ENCODE measurements at places on chromosomes 16 and 17.

DNA sequence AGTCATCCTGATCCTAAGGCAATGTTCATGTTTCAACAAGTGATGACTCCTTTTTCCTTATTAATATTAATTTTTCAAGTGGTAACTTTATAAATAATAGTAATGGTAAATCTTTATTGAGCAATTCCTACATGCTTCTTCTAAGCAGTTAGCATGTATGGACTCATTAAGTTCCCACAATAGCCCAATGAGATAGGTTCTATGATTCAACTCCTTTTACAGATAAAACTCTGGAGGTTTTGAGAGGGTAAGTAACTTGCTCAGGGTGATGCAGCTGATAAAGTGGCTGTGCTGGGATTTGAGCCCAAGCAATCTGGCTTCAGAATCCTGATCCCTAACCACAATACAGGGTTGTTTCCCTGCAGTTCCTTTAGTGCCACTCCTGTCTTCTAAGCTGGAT is 25.3 kb downstream of the SLC47A1 start:
- DNase-seq = no peak

DNA sequence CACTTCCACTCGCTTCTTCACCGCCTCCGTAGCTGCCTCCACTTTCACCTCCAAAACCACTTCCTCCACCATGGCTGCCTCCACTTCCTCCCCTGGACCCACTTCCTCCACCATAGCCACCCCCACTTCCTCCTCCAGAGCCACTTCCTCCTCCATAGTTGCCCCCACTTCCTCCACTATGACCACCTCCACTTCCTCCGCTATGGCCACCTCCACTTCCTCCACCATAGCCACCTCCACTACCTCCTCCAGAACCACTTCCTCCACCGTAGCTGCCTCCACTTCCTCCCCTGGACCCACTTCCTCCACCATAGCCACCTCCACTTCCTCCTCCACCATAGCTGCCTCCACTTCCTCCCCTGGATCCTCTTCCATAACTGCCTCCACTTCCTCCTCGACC is 4.5 kb downstream of the KRT9 start:
- DNase-seq = no peak

DNA sequence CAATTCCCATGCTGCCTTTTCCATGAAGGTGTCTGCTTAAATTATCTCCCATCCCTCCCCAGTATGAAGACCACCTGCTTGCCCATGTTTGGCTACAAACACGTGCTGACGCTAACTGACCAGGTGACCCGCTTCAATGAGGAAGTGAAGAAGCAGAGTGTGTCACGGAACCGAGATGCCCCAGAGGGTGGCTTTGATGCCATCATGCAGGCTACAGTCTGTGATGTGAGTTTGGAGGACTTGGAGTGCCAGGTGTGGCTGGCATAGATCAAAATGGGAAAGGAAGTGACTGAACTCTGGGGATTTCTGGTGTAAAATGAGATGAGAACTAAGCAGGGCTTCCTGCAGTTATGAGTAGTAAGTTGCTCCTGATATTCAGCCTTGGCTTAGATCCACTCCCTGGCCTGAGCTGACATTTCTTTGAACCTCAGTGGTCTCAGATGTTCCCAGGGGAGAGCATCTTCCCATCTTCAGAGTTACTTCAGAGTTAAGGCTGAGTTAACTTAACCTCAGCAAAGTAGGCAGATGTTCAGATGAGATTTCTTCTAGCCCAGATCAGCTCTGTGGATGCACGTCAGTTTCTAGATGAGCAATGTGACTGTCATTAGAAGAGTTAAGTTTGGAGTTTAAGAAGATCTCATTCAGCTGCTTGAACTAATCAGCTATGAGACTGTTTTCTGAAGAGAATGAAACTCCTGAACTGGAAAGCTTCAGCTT is 32.7 kb downstream of the ITGB3 start:
- no peak for DNase-seq

DNA sequence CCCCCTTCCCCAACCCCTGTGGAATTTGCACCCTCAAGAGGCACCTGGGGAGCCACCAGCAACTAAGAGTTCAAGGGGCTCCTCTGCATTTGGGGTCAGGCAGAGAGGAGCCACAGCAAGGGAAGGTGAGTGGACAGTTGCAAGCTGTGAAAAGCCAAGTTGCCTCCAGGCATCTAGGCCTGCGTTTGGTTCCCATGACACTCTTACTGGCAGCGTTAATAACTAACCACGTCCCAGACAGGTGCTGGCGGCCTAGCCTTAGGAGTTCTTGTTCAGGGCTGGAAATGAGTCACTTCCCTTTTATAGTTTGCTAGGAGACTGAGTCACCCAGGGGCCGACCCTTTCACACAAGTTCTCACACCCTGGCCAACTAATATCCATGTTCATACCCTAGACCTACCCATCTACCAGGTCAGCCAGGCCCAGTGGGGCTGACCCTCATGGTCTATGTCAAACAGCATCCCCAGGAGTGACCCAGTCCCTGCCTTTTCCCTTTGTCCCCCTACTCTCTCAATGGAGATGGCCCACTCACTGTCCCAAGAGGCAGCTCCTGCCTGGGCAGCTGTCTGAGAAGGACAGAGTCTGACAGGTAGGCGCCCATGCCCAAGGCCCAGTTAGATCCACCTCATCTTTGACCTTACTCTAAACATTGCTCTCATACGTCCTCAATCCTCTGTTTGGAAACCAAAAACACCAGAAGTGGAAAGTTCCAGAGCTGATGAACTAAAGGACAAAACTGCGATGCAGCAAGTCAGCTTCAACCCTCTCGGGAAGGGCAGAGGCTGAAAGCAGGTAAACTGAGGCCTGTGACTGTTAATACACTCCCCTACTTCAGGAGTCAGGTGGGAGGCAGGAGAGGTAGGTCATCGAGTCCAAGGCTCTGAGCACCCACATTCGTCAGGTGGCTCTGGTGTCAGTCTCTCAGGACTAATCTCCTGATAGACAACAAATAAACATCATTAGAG is 300.6 kb downstream of the SOX9 start:
- peak; percentile 84 for DNase-seq

DNA sequence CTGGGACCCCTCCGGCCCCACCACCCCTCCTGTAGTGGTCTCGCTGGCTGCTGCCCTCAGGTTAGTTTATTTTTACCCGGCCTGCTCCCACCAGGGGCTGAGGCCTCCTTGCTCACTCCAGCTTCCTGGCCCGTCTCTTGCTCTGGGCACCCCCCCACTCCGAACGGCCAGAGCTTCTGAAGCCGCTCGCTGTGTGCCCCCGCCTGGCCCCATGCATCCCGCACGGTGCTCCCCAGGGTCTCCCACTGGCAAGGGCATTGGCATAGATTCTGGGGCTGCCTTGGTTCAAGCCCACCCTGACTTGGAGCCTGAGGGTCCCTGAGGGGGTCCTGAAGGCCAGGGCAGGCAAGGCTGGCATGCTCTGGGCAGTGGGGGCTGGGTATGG is 186.4 kb downstream of the SEC14L1 start:
- DNase-seq = no peak

DNA sequence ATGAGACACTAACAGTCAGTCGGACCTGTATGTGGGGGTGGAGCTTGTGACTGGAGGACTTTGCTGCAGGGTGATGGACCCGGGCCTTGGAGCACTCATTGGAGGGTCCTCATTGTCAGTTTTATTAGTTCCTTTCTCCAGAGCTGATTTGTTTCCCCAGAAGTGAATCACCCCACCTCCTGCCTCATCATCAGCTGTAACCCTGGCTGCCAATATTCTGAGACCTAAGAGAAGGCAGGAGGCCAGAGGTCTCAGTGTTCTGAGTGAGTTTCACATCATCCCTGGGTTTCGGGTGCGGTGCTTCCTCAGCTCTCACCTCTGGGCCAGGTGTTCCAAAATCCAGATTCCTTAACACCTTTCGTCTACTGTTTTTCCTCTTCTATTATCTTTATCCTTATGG is 49.9 kb upstream of the KIFC3 start:
- DNase-seq = no peak

- no peak for DNase-seq
Observed at GRCh38 chr17:72120642-72121163, at the start of gene SOX9. TSS of gene SOX9 (plus strand) at chr17:72121020. CDS start at chr17:72121392, 372 bp downstream.

DNA sequence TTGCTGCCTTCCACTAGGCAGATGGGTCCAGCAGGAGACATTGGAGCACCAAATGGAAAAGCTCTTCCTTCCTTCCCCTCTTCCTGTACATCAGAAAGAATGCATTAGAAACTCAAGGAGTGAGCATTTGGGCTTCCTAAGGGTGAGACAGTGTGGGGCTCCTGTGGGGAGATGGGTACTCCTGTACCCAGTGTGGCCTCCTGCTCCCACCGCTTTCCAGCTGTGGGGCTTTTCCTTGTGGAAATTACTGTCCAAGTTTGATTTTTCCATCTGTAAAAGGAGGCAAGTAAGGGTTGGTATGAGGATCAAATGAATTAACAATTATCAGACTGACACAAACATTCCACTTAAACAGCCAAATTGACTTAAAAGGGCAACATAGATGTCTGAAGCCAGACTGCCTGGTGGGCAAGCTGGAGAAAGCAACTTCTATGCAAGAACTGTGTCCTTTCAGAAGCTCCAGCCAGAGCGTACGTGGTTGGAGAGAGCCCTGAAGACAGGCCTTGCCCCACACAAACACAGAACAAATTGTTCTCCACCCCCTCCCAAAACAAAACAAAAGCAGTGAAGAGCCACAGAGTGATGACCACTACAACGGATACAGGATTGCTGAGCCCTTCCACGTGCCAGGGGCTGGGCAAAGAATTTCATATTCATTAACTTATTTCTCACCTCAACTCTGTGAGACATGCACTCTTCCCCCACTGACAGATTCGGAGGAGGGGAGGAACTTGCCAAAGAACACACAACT is 23.1 kb upstream of the ALDH3A1 start:
- DNase-seq = no peak

- no peak for DNase-seq
Observed at GRCh38 chr17:16197276-16197675, 18.1 kb downstream of the NCOR1 start.

DNA sequence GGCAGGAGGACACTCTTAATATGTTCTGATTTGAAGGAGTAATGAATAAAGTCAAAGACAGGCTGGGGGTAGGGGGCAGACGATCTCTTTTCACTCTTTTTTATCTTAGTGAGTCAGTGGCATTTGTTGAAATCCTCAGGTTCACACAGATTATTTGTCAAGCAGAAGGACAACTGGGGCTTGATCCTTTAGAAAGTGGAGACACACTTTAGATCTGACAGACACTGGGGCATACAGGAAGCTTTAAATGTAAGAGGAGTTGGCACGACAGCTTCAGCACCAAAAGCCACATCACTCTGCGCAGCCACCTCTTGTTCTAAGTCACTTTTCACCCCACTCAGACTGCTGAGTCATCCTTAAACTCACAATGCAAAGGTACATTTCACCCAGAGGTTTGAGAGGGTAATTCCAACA is 121.5 kb downstream of the STXBP4 start:
- DNase-seq = no peak

DNA sequence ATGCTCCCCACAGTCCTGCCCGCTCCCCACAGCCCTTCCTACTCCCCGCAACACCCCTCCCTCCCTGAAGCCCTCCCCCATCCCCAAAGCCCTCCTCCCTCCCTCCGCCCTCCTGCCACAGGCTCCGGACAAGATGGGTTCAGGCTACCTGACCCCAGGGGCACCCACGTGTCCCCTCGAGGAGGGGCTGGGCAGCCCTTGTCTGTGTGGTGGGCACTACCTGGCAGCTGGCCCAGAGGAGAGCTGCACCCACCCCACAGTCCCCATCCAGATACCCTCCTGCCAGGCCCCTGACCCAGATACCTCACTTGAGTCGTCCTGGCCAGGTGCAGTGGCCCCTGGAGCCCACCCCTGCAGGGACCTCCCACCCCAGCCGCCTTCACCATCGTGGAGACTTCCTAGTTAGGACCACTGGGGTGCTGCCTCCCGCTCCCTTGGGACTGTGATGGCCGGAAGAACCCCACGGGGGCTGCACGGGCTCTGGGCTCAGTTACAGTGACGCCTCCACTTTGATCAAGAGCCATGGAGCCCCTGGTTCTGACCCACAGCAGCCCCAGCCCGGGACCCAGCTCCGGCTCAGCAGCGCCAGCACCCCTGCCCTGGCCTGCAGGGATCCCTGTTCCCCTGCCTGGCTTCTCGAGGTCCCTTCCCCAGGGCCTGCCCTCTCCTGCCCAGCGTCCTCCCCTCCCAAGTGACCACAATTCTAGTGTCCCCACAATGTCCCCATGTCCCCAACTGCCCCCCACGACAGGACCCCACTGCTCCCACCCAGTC is 806 bp downstream of the PERCC1 start:
- no peak for DNase-seq

GRCh38 chr17:32491371-32492263 is 4.8 kb downstream of the CDK5R1 start:
- DNase-seq = no peak

DNA sequence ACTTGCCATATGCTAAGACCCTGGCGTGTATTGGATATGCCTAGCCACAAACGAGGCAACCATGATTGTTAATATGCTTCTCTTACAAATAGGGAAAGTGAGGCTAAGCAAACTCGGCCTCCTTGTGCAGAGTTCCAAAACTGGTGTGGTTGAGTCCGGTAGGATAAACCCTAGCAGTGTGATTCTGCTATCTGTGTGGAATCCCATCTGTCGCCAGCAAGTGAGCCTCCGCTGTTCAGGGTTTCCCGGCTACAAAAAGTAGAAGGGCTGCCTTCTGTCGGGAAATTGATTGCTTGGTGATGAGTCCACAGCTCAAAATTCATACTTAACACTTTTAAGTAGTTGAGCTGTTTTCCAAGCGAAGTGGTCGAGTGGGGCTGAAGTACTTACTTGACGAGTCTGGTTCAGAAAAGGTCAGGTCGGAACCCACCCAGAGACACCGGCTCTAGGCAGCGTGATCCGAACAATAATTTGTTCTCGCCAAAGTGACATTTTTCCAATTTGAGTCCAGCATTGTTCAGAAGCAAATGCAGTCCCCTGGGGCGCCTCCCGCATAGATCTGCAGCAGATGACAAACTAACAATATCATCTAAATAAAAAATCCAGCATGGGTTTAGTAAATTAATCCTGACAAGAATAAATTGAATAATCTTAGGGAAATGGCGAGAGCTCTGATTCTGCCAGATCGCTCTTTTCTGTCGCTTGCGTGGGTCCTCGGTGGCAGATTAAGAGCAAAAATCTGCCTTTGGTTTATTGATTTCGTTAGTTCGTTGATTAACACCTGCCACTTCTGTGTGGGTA is 686.7 kb upstream of the RBFOX1 start:
- DNase-seq = no peak

DNA sequence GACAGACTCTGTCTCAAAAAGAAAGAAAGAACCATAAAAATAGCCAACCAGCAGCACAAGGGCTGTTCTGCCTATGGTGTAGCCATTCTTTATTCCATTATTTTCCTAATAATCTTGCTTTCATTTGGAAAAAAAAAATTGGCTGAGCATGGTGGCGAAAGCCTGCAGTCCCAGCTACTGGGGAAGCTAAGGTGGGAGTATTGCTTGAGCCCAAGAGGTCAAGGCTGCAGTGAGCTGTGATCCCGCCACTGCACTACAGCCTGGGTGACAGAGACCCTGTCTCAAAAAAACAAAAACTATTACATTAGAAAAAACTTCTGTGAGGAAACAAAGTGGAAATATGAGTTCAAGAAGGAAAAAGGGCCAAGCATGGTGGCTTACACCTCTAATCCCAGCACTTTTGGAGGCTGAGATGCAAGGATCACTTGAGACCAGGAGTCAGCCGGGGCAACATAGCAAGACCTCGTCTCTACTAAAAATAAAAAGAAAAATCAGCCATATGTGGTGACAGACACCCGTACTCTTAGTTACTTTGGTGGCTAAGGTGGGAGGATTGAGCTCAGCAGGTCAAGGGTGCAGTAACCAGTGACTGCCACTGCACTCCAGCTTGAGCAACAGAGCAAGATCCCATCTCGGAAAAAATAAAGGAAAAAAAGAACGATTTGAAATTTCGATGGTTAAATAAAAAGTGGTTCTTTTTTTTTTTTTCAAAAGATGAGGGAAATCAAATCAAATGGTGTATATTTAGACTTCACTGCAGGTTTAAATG is 2.5 kb downstream of the DCAKD start:
- DNase-seq = no peak
